ENCODE measurements at places on chromosomes 12 and 14.

DNA sequence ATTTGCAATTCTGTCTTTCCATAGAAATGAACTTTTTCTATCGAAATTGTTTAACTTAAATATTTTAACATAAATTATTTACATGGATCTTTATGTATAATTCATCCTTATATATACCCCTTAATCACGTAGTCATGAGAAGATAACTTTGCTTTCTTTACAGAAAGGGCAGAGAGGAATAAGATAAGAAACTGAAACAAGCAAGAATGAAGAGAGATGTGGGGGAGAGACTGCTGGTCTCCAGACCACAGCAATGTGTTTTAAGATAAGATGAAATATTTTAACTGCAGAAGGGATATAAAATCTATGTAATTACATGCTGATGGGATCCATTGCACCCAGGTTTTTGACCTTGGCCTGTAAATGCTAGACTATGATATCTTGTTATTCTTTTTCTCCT is 34.7 kb upstream of the DNM1L start:
- no peak for DNase-seq

DNA sequence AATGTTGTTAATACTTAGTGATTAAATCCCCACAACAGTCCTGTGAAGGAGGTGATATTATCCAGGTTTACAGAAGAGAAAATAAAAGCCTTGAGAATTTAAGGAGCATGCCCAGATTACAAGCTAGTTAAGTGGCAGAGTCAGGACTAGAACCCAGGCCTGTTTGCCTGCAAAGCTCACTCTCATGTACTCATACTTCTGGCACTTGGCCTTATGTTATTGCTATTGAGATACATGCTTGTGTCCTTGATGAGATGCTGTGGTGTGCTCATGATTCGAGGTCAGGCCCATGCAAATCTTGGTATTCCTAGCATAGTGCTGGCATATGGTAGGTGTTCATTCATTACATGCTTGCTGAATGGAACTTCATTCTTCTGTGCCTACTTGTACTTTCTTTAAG is 7.6 kb upstream of the EID3 start:
- DNase-seq: no peak

GRCh38 chr12:52380271-52380694 is 5.2 kb downstream of the KRT84 start:
- no peak for DNase-seq

DNA sequence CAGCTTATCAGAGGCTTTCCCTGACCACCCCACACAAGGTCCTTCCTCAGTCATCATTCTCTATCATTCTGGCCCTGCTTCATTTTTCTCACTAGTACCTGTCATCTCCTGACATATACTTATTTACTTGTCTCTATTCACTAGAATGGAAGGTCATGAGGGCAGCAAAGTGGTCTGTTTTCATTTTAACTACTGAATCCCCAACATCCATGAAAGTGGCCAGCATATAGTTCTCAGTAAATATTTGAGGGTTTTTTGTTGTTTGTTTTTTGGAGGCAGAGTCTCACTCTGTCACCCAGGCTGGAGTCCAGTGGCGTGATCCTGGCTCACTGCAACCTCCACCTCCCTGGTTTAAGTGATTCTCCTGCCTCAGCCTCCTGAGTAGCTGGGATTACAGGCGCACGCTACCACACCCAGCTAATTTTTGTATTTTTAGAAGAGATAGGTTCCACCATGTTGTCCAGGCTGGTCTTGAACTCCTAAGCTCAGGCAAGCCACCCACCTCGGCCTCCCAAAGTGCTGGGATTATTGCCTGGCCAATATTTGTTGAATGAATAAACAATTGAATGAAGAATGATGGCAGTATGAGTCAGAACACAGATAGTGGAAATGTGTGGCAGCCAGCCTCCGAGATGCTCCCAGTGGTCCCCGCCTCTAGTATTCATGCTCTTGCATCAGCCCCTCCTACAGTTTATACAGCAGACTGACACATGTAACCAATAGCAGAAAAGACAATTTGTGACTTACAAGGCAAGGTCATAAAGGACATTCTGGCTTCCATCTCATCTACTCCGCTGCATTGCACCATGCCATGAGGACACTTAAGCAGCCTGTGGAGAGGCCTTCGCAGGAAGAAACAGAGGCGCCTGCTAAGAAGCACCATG is 7.0 kb upstream of the ANO6 start:
- no peak for DNase-seq

- DNase-seq: no peak
Measured at GRCh38 chr14:34741840-34742239, 27.4 kb upstream of the CFL2 start.

GRCh38 chr12:318759-319515 is 56.3 kb upstream of the SLC6A13 start:
- no peak for DNase-seq

- no peak for DNase-seq
Measured at GRCh38 chr12:3634348-3634747, 118.6 kb downstream of the CRACR2A start.

- DNase-seq: no peak
Measured at GRCh38 chr12:16949371-16949770, 343.4 kb upstream of the LMO3 start.

DNA sequence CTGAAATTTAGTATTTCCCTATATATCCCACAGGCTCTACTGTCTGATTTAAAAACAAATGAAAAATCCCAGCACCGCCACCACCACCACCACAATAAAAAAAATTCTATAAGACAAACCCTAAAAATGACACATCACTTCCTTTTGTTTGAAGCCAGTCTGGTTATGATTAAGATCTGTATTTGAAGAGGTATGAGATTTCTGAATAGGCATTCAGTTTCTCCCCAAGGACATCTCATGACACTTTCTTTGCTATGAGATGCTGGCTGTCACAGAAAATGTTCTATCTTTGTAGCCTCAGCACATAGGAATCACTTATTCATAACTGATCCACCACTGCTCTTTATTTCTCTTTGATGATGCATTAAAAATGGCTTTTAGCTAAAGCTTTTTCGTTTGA is 1071.0 kb downstream of the SLC6A15 start:
- no peak for DNase-seq

GRCh38 chr14:24895622-24896021 is 154.3 kb downstream of the STXBP6 start:
- no peak for DNase-seq

GRCh38 chr12:20376984-20377383 is 8.6 kb downstream of the PDE3A start:
- DNase-seq: no peak

DNA sequence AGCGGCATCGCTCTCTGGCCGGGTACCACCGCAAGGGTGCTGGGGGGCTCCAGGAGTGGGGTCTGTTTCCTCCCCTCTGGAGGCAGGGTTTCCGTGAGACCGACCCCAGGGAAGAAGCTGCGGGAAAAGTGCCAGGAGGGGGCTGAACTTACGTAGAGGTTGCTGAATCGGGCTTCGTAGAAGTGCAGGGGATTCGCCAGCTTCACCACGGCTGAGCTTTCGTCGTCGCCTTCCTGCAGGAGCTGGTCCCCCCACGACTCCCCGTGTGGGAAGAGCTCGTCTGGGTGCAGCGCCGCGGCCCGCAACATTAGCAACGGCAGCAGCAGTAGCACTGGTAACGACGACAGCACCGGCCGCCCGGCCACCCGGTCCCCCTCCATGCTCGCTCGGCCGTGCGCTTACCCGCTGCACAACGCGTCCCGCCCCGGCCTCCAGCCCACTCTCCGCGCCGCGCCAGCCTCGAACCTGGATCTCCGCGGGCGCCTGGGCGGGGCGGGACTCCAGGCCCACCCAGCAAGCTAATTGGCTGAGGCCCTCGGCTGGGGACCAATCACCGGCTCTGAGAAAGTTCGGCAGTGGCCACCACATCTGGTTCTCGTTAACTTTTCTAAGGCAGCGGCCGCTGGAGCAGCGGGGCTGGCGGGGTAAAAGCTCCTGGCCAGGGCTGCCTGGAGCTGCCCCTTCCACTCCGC is at the start of gene NID2:
Gene NID2 (minus strand): TSS at position 445 of the 692 bp plus-strand sequence. CDS start 65 bp downstream, at position 380.
- peak; percentile 41 for DNase-seq

Data from stimulated activated CD8-positive, alpha-beta memory T cell treated with anti-CD3 and anti-CD28 coated beads, Interleukin-2, amount 100 ng/mL, for 48 hours (primary cell).